Activated CD8-positive, alpha-beta T cell treated with anti-CD3 and anti-CD28 coated beads for 36 hours (primary cell): ENCODE measurements at places on chromosomes 1 and 21.

- DNase-seq, result no peak
These were observed 24.7 kb upstream of the DMRTA2 start for GRCh38 chr1:50447961-50448360.

- DNase-seq, result no peak
These were observed 20.3 kb downstream of the KCNQ4 start for GRCh38 chr1:40803902-40804301.

DNA sequence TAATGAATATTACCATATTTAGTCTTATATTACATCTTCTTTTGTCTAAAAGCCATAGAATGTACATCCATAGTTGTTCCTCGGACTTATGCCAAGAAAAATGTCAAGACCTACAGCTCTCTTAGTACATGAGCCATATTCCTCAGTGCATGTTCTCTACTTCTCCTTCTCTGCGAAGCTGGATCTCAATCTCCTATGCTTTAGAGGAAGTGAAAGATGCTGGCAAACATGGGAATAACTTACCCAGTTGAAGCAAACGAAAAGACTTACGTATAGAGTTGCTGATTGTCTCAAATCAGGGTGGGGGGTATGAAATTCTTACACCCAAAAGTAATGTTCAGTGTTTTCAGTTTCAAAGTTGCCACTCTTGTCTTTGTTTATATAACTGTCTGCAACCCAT, 32.7 kb downstream of the OR13G1 start:
- DNase-seq, result no peak

GRCh38 chr1:245148069-245148468, 6.7 kb upstream of the KIF26B start:
- no peak for DNase-seq

GRCh38 chr1:192147221-192147620, 11.0 kb upstream of the RGS18 start:
- DNase-seq, result no peak

DNA sequence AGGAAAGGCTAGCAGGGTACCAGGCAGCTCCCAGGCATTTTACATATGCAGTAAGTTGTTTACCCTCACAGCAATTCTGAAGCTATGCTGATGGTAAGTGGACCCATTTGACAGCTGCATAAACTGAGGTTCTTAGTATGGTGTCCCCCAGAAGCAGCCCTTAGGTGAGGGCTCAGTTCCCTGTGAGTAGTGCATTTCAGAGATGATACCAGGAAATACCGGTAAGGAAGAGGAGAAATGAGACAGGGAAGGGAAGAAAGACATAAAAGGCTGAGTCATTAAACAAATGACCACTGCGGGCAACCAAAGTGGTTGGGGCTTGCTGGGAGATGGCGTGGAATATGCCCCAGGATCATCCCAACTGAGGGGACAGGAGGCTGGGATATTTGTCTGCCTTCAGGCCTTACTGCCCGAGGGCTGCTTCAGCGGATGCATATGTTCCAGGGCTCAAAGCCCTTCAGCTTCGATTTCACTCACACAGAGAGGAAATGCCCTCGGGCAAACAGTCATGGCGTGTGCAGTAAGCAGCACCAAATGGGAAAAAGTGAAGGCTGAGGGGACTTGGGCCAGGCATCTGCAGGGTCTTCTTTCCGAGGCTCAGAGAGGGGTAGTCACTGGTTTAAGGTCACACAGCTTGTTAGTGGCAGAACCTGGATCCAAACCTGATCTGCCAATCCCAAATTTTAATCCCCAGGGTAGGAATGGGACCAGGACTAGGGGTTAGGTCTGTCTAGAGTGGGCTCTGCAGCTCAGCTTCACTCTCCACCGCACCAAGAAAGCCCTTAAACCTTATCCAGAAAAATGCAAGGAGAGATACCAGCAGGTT, 133.7 kb upstream of the RUNX3 start:
- no peak for DNase-seq

DNA sequence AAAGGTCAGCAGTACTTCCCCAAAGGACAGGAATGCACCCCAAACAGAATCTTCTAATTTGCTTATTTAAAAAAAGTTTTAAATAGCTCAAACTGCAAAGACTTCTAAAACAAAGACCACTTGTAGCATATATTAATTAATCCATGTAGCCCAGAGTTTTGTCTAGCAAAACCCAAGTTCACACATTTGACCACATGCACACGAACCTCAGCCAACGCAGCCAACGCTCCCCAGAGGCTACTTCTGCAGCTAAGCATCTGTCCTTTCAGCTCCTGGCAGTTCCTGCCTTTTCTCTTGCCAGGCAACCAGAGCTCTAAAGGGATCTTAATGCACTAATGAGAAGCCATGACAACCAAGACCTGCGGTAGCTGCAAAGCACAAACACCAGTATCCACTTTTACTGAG, 89.6 kb downstream of the RERE start:
- DNase-seq, result no peak

- no peak for DNase-seq
These were observed 15.1 kb downstream of the NEK7 start for GRCh38 chr1:198171667-198172540.

- no peak for DNase-seq
These were observed 13.4 kb upstream of the MUTYH start for GRCh38 chr1:45353685-45354084.

DNA sequence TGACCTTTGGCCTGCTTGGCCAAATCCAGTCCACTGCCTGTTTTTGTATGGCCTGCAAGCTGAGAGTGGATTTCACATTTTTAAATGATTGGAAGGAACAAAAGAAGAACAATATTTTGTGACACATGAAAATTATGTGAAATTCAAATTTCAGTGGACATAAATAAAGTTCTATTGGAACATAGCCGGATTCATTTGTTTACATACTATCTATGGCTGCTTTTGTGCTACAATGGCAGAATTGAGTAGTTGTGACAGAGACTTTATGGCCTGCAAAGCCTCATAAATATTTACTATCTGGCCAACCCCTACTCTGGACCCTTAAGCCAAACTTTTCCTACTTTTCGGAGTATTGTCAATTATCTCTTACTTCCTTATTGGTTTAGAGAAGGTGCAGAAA, 66.6 kb upstream of the IPO9 start:
- no peak for DNase-seq

DNA sequence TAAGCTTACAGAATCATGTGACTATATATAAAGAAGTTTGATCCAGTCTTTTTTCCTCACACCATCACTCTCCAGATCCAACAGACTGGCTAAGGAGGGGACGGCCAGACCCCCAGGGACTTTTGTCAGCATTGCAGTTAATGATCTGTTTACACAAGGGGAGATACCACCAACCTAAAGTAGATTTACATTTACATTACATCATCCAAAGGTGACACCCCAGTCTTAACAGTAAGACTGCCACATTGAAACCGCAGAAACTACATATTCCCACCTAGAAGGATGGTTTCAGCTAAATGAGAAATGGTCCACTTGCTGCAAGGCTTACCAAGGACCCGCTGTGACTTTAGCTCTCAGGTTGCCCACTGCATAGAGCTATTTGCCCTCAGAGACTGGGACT, 3.4 kb downstream of the RCAN1 start:
- DNase-seq, result no peak

DNA sequence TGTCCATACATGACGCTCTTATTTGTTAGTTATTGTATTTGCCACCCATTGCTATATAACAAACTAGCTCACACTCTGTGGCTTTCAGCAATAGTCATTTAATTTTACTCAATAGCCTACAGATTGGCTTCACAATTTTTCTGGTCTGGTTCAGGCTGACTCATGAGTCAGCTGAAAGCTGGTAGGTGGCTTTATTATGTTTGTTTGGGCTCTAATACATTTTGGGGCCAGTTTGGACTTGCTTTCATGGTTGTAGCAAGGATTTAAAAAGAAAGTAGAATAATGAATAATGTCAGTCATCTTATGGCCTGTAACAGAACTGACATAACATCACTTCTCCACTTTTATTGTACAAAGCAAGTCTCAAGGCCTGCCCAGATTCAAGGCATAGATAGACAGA, 338.7 kb downstream of the LRRIQ3 start:
- no peak for DNase-seq

DNA sequence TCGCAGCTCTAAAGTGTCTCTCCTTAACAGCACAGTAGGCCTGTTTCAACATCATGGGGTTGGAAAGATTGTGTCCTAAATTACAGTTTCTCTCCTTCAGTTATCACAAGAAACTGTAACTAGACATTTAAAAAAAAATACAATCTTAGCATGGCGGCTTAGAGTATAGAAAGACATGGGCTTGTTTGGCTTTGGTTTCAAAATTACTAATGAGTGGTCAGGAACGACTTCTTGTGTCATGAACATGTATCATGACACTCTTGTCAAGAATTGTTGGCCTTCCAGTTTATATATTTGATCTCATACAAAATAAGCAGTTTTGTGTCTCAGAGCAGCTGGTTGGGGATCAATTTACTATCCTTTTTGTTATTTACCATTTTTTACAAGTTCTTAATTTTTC, 2.1 kb downstream of the GJA8 start:
- no peak for DNase-seq

- no peak for DNase-seq
These were observed 24.0 kb downstream of the NADK start for GRCh38 chr1:1754051-1754815.

- DNase-seq, result no peak
These were observed 326.1 kb upstream of the BEND5 start for GRCh38 chr1:49102752-49103151.

GRCh38 chr21:37956772-37957171, 40.5 kb upstream of the KCNJ6 start:
- no peak for DNase-seq

DNA sequence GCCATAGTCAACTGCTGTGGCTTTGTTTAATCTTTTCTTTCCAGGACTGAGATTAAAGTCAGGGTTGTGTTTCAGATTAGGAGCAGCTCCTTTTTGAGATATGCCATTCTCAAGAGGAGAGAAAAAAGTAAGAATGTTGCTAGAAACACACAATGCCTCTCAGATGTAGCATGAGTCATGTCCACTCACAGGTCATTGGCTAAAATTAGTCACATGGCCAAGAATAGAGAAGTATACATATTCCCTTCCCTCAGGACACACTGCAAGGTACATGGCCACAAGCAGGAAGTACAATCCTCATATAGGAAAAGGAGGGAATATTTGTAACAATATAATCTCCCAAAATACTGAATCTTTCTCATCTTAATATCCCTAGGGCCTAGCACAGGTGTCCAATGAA, 141.9 kb upstream of the PTBP2 start:
- no peak for DNase-seq

DNA sequence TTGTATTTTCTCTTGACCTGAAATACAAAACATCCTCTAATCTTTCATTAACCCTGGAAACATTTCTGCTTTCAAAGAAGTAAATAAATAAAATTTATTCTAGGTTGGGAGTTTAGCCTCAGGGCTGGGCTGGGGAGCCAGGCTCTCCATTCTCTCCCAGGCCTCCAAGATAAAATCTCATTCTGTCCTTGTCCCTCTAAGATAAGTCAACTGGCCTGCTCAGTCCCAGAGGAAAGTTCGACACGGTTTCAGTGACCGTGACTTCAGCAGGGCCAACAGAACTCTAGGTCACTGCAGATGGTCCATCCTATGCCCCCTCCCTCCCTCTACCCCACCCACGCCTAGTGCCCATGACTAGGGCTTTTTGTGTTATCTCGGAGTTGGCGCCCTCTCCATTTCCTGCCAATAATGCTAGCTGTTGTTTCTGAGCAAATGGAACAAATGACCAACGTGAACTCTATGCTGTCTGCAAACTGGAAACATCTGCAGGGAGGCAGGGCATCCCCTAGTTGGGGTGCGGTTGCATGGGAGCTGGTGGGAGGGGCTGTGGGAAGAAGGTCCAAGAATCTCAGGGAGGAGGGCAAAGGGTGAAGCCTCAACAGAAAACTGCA, 10.1 kb upstream of the ADORA3 start:
- peak; percentile 67 for DNase-seq

GRCh38 chr1:175449306-175449705, 256.7 kb upstream of the KIAA0040 start:
- DNase-seq, result no peak

- DNase-seq, result no peak
These were observed 99.2 kb downstream of the LHX8 start for GRCh38 chr1:75233302-75233929.

GRCh38 chr1:210437781-210438180, 109.1 kb downstream of the HHAT start:
- DNase-seq, result no peak

DNA sequence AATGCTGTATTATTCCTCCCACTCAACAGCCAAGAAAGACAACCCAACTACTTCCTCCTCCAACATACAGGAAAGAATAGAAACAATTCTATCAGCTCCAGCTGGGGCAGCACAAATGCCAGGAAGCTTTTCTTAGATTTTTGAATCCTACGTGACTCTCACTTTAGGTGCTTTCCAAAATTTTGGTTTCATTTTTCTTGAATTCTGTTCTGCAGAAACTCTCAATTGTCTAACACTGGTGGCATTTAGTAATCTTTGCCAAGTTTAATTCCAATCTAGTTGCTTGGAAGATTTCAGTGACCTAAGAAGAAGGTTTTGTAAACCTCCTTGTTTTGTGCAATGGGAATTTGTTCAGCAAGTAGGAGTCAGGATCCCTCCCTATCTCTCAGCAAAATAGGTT, 37.1 kb upstream of the DOCK7 start:
- no peak for DNase-seq

DNA sequence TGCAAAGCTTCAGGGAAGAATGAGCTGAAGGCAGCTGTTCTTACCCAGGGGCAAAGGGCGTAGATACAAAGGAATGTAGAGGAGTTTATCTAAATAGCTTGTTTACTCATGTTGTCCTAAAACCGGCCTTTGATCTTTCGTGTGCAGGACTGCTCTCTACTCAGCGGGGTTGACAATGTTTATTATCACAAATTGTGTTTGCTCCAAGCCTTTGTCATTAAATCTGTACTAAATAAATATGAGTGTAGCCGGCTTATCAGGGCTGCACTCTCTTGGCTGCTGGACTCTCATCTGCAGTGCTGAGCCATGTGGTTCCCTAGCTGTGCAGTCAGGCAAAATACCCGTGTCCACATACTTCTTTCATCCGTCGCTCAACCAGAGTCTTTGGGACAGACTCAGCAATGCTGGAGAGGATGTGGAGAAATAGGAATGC, 199.0 kb downstream of the LBR start:
- DNase-seq, result no peak

DNA sequence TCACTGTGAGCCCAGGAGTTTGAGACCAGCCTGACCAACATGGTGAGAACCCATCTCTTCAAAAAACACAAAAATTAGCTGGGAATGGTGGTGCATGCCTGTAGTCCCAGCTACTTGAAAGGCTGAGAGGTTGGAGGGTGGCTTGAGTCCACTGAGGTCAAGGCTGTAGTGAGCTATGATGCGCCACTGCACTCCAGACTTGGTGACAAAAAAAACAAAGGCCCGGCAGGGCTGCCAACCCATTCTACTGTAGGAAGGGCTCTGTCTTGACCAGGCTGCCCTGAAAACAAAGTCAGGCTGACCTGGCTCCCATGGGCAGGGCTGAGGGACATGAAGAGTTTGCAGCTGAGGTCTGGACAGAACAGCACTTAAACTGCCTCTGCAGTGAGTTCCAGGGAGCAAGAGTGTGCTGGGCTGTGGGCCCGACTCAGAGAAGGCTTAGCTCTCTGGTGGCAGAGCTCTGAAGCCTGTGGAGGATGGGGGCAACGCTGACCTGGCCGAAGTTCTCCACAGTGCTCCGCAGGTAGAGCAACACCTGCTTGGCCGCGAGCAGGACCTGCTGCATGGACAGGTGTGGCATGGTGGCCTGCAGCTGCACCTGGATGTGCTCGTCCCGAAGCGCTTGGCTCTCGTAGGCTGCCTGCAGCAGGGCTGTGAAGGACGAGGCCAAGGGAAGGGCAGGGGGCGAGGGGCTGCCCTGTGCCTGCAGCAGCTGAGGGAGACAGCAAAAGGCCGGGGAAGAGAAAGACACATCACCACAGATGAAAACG, 42.4 kb downstream of the URB1 start:
- no peak for DNase-seq

- DNase-seq, result no peak
These were observed 162.7 kb downstream of the IER5 start for GRCh38 chr1:181251001-181251712.
